ENCODE measurements at places on chromosomes 4 and X.

GRCh38 chr4:75623026-75623425 is 7.3 kb downstream of the CDKL2 start:
- DNase-seq = no peak

DNA sequence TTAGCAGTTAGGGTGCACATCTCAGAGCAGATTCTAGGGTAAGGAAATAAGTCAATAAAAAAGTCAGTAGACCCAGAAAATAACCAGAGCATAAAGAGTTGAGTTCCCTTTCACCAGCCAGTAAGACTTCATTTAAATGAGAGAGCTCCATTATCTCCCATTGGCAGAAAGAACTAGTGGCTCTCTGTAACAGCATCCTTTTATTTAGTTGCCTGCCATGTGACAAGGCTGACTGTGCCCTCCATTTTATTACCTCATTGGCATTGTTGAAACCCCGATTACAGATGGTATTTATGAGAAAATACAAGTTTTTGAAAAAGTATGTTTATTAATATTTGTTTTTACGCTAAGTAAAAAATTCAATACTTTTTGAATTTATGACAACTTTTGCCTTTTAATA is 859.5 kb upstream of the NDST4 start:
- no peak for DNase-seq

DNA sequence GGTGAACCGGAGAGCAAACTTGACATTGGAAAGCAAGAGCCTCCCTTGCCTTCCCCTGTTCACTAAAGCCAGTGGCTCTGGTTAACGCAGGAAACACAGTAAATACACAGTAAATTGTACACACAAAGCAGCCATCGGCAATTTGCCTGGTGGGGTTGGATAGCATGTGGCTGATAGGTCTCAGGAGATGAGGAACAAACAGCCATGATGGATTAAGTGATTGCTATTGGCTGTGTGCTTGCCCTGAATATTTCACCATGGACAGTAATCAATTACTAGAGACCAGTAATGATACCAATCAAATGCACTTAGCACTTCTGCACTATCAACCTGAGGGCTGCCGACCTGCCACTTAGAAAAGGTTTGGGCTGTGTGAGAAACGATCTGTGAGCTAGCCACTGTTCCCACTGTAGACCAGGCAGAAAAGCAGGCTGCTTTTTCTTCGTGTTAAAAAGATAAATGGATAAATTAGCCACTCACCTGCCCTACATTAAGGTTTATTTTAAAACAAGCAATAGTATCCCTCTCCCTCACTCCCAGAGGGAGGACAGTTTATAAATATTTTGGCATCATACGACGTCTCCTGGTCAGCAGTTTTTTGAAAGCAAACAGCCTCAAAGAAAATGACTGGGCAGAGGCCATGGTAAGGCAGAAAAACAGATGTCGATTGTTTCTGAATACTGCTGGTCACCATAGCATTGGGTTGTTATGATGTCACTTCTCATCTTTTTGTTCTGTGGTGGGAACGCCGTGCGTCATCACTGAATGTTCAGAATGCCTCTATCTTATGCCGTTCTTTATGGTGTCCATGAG is 167.1 kb downstream of the MAML3 start:
- DNase-seq = no peak

GRCh38 chr4:94304365-94304971 is 38.2 kb downstream of the HPGDS start:
- DNase-seq = no peak

GRCh38 chr4:43337707-43338106 is 445.2 kb downstream of the GRXCR1 start:
- no peak for DNase-seq

GRCh38 chr4:15327311-15328298 is 100.2 kb upstream of the C1QTNF7 start:
- DNase-seq = peak; percentile 87

All from AG09309 (cell line).